ENCODE measurements at places on chromosomes 2 and 18.

GRCh38 chr18:63477968-63478367 is 1.2 kb downstream of the SERPINB5 start:
- DNase-seq: no peak

GRCh38 chr18:64037812-64038414 is 68.0 kb downstream of the SERPINB8 start:
- peak; percentile 36 for DNase-seq

DNA sequence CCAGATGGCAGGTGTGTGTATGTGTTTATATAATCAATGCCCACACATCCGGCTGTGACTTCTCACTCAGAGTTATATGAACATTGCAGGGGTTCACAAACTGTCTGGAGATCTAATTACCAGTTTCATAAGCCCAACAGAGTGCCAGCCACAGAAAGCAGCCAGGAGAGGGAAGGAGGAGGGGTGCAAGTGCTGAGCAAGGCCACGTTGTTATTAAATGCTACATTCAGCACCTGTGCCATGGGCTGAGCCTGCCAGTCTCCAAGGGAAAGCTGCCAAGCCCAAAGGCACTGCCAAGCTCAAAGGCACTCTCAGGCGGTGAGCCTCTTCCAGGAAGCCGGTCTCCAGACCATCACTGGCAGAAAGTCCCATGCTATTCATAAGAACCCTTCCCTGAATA is 17.4 kb downstream of the XDH start:
- DNase-seq: no peak

GRCh38 chr2:130760754-130761751 is 5.7 kb downstream of the AMER3 start:
- no peak for DNase-seq

DNA sequence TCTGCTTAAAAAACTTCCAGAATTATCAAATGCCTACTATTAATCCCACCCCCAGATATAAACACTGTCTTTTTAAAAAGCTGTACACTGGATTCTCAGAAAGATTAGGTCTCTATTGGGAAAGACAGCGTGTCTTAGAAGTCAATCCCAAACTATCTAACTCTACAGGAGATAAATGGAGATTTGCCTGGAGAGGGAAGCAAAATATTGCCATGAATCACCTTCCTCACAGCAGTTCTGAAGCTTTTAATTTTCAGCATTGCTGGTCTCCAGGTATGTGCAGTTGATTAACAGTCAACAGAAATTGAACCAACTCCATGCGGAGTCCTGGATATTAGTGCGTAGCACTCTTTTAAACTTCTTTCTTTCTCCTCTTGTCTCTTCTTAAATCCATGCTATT is 122.2 kb downstream of the DSC3 start:
- peak; percentile 15 for DNase-seq

GRCh38 chr2:25979001-25979400 is 3.3 kb downstream of the KIF3C start:
- no peak for DNase-seq

GRCh38 chr18:35695803-35696202 is 114.3 kb downstream of the GALNT1 start:
- DNase-seq: no peak

- no peak for DNase-seq
Measured at GRCh38 chr2:39512941-39513340, 75.9 kb upstream of the MAP4K3 start.

DNA sequence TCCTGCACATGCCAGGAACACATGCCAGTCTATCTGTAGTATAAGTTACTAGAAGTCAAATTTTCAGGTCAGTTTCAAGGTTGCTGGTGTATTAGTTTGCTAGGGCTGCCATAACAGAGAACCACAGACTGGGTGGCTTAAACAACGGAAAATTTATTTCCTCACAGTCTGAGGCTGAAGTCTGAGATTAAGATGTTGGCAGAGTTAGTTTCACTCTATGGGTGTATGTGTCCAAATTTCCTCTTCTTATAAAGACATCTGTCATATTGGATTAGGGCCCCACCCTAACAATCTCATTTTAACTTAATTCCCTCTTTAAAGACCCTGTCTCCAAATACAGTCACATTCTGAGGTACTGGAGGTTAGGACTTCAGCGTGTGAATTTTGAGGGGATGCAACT is 26.5 kb downstream of the B3GNT7 start:
- DNase-seq: no peak

- peak; percentile 88 for DNase-seq
Measured at GRCh38 chr2:10057231-10058107, 14.1 kb downstream of the KLF11 start.

DNA sequence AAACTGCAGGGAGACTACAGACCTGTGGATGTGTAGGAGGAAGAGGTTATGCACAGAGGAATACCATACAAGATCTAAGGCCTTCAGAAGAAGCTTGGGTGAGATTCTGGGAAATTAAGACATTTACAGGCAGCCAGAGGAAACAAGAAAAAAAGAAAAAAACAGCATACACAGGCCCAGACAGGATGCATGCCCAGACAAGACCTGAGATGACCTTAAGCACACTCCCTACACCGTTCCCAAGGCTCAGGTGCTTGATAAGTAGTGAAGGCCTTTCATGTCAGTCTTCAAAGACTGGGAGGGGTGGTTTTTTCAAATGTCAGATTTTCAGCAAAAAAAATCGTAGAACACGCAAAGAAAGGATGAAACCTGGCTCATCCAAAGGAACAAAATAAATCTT is 83.0 kb downstream of the CCDC138 start:
- no peak for DNase-seq

DNA sequence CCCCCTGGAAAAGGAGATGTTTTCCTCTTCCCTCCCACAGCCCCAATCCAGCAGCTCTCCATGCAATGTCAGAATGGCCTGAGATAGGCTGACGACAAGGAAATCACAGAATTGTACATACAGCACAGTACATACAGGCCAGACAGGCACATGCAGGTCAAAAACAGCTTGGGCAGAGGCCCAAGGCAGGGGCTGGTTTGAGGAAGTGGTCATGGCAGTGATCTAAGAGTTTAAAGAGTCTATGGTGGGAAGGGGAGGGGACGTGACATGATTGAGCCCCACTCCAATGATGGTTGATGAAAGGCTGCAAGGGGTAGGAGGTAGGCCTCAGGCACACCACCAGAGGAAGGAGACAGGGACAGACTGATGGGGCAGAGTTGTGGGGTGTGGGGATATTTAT is 4.3 kb downstream of the DCTN1 start:
- DNase-seq: no peak

DNA sequence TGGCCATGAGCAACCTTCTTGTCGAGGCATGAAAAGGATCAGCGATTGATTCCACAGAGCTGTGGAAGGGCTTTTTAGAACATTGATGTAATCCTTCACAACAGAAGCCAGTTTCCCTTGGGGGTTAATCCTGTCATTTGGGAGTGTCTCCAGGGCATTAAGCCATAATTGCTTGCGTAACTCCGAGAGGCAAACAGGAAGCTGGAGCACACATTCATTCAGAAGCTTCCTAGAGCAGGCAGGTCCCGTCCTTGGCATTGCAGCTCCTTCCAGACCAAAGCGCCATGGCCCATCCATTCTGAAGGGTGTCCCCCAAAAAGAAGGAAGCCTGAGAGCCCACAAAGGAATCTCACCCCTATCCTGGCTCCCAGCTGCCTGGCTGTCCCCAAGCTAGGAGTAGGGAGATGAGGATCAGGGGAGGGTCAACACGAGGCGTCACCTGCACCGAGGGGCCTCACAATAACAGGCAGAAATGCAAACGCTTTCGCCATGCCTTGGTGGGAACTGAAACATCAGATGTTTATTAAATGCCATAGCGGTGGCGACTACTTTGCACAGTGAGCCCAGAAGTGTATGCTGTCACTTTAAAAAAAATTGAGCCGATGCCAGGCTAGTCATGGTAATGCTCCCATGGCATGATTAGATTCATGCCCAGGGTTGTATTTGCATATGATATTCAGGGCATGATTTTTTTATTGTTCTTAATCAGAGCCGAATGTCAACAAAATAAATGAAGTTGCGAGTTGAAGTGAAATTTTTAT is 339.4 kb downstream of the BCL11A start:
- DNase-seq: no peak

DNA sequence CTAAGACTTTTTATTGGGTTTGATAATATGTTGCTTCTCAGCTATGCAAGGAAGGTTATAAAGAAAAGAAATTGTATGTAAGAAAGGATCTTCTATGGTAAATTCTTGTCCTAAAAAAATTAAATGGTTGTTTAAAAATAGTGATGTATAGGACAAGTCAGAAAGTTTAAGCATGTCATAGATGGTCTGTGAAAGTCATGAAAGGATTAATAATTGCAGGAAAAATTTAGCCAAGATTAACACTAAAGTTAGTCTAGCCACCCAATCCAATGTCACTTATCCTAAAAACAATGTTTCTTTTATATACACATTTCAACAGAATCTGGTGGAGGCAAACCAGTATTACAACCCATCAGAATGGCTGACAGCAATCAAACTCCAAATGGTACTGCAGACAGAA is 1046.7 kb upstream of the SLC39A10 start:
- no peak for DNase-seq

DNA sequence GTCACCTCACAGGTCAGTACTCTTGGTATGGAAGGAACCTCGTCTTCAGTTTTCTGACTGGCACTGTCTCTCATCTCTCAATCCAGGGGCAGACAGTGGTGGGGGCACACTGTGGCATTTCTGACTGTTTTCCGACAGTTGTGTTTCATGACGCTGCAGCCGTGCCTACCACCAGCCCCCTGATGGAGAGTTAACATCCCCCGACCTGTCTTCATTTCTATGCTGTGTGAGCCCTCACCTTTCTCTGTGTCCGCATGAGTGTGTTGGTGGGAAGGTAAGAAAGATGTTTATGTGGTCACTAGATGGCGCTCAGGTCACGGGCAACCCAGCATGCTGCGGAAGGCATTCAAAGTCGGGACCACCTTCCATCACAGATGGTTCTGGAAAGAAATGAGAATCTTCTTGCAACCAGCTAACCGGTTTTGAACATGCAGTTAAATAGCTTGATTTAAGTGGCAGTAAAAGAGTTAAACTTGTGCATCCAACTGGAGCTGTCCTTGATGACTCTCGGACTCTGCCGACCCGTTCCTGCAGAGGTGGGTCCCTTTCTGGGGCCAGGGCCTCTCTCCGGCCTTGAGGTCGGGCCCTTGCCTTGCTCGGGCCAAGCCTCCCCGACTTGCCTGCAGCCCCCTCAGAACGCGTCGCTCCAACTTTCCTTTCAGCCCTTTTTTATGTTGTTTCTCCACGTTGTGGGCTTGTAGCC is 92.4 kb downstream of the DYSF start:
- DNase-seq: peak; percentile 77

DNA sequence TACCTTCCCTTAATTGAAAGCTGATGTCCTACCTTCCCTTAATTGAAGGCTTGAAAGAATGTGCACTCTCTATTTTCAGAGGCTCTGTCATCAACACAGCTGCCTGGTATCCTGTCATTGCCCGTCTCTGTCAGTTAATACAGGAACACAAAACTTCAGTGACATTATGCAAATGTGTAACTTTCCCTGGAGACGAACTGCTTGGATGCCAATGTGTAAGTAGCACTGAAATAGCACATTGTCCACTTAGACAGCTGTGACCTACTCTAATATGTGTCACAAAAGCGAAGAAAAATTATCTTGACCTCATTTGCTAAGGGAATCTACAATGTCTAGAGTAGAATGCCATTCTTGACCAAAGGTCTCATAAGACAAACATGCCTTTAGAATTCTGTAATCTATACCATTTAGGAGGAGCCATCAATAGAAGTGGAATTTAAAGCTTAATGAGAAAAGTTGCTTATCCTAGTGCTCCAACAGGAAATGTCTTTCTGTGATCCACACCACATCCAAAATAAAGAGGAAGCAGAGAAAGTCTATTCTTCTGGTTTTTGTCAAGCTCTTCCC is 138.1 kb downstream of the BARD1 start:
- DNase-seq: peak; percentile 36

- no peak for DNase-seq
Measured at GRCh38 chr2:118974103-118974993, 32.4 kb downstream of the MARCO start.

DNA sequence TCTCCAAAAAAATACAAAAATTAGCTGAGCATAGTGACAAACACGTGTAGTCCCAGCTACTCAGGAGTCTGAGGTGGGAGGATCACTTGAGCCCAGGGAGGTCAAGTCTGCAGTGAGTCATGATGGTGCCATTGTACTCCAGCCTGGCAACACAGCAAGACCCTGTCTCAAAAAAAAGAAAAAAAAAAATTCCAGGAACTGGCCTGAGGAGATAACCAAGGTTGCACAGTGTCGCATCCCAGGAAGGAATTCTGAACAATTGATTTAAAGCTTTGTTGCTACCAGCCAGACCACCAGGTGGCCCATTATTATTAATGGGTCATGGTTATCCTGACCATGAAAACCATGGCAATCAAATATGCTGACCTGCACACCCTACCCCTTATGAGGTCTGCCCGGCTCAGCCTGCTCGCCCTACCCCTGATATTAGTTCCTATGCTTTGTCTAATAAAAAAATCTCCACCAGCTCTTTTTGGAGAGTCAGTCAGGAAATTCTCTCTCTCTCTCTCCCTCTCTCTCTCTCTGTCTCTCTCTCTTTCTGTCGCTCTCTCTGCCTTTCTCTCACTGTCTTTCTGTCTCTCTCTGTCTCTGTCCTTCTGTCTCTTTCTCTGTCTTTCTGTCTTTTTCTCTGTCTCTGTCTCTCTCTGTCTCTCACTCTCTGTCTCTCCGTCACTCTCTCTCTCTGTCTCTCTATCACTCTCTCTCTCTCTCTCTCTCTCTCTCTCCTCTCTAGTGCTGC is 73.7 kb downstream of the NCAPH start:
- no peak for DNase-seq

DNA sequence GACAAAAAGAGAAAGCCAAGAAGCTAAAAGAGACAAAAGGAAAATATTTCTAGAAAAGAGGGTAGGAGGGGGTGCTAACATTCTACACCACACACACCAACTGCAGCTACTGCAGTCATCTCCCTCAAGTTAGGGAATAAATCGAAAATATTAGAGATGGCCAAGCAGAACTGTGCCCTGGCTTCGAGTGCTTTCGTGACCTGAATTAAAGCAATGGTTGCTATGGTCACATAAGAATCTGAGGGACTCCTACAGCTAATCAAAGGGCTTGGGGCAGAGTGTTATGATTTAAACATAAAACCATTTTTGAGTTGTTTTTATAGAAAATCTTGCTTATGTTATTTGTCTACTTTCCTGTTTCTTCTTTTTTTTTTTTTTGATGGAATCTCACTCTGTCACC is 159.6 kb upstream of the HNRNPA3 start:
- DNase-seq: no peak

GRCh38 chr2:170249761-170250160 is 71.8 kb downstream of the MYO3B start:
- no peak for DNase-seq
